Common myeloid progenitor, CD34-positive (primary cell): ENCODE measurements at places on chromosomes 7 and 10.

DNA sequence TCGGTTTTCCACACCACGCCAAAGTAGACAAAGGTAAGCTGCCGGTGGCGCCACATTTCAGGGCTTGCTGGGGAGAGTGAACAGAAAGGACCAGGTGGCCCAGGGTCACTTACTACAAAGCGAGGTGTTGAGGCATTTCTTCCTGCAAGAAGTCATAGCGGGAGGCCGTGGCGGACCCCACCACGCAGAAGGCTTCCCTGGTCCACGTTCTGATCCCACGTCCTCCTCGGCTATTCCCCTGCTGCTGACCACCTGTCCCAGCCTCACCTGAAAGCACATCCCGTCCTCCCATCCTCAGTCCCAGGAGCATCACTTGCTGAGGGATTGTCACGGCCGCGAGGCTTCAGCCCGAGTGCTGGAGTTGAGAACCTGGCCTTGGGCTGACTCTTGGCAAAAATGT, 139.2 kb downstream of the DYNC2I1 start:
- no peak for DNase-seq

- no peak for DNase-seq
These were observed 24.7 kb downstream of the CELF2 start for GRCh38 chr10:11042357-11042756.

GRCh38 chr7:117134889-117135552, 181.7 kb downstream of the ST7 start:
- peak; percentile 92 for DNase-seq

GRCh38 chr7:24483804-24484203, 89.4 kb upstream of the PALS2 start:
- no peak for DNase-seq

DNA sequence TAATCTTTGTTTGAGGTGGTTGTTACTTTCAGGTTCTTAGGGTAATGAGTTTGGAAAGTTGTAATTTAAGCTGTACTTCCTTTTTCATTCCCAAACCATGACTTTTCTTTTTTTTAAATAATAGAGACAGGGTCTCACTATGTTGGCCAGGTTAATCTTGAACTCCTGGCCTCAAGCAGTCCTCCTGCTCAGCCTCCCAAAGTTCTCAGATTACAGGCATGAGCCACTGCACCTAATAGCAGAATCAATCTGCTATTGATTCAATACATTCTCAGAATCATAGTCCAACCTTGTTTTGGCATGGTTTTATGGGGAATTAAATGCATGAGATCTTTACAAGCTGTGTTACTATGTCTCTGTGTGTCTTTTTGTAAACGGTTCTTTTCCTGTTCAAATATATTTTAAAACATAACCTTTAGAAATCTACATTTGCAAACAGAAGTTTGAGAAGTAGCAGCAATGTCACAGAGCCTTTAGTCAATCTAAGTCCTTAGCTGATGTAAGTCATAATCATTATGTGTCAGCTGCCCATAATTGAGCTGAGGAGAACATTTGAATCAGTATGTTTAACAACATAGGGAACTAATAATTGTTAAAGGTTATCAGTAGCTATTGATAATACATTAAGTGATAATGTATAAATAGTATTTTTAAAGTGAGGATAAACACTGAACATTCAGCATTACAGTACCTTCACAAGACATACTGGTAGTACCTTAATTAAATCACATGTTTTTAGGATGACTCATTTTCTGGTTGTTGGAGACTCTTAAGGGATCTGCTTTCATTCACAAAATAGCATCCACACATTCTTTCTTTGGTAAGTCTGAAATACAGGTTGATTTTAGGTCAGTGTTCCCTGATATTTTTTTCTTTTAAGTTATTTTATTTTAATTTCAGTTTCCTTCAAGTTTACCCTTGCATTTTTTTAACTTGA, 8.8 kb downstream of the INPP5F start:
- DNase-seq = no peak

- DNase-seq = no peak
These were observed 818 bp upstream of the SUPV3L1 start for GRCh38 chr10:69179089-69179742.

- DNase-seq = no peak
These were observed 19.7 kb upstream of the EXOC4 start for GRCh38 chr7:133233142-133233541.

DNA sequence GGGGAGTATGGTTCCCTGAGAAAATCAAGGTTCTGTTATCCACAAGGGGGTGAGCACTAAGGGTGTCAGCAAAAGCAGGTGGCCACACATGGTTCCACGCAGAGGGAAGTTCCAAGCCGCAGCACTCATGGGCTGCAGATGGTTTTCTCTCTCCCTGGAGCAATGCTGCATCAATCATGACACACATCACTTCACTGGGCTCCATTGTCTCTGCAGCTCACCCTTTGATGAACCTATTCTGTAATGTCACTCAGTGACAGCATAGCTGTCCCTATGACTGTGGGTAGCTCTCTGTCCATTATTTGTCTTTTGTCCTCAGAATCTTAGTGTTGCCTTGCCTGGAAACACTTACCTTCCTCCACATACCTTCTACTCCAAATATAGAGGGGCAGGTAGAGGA, 34.8 kb downstream of the LRRC18 start:
- no peak for DNase-seq

- no peak for DNase-seq
These were observed 508.7 kb upstream of the SEMA3D start for GRCh38 chr7:85695533-85695932.

DNA sequence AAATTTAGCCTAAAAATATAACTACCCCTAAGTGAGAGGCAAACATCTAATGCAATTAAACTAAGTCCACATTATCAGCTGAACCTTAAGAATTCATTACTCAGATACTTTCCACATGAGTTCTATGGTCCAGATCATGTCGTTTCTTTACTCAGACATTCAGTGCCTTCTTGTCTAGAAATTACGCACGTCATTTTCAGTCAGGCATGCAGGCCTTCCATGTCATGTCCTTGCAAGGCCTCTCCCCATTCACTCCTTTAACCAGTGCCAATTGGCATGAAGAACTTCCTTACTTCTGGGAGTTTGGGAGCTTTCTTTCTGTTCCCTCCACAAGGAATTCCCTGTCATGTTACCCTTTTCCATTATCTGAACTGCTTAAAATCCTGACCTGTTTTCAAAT, 118.8 kb downstream of the NRP1 start:
- no peak for DNase-seq

GRCh38 chr7:33354201-33354600, 224.8 kb downstream of the BBS9 start:
- no peak for DNase-seq

GRCh38 chr7:139441961-139442360, 41.5 kb downstream of the KLRG2 start:
- DNase-seq = no peak

- DNase-seq = no peak
These were observed 12.8 kb downstream of the KCNH2 start for GRCh38 chr7:150965273-150965830.

DNA sequence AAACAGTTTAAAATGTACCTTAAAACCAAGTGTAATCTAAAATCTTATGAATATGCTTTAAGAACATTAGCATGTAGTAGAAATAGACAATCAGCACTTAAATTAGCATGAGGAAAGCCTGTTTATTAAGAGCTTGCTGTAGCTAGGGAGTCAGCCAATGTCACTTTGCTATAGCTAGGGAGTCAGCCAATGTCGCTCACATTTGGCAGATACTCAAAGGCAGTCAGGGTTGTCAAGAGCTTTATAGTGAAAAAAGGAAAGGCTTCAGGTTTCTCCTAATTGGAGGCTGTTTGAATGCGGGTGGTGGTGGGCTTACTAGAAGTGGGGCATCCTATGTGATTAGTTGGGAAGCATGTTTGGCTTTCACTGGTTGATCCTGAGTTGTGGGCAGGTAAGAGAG, 226.2 kb upstream of the DGKB start:
- DNase-seq = no peak

DNA sequence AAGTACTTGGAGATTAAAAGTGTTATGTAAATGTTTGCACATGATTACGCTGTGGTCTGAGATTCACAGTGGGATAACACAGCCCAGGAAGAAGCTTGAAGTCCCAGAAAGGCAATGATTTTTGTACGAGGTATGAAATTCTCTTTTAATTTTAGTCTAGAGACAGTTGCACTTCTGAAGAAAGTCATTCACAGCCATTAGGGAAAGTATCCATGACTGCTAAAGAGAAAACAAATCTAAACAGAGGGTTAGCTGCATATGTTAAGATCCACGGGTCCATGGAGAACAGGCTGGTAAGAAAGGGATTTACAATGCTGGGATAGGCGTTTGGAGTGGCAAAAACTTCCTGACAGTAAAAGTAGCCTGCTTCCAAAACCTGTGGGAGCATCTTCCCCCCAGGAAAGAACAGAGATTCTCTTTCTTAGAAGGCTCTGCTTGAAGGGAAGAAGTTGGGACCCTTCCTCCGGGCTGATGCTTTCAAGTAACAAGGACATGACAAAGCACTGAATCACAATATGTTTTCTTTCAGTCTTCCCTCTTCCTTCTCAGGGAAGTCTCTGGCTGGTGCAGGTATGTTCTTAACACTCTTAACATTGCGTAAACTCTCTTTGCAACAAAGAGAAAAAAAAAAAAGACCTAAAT, 220.8 kb upstream of the CELF2 start:
- DNase-seq = no peak

DNA sequence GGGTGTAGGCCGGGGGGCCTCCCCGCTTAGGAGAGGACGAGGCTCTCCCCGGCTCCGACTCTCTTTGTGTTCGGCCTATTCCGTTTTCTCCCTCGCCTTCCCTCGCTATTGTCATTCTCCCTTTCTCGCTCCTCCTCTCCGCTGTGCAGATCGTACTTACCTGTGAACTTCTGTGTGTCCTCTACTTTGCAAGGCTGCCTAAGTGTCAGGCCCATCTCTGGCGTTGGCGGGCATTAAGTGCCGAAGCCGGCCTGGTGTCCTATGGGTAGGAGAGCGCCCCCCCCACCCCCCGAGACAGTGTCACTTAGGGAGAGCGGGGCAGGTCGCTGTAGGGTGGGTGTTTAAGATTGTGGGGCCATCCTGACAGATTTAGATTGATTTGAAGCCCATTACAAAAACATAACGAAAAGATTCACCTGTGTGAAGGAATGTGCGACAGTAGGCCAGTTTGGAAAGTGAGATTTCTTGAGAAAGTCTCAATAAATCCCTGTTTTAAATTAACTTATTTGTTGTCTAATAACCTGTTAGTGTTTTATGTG, 579 bp downstream of the RBM33 start:
- DNase-seq = peak; percentile 36

DNA sequence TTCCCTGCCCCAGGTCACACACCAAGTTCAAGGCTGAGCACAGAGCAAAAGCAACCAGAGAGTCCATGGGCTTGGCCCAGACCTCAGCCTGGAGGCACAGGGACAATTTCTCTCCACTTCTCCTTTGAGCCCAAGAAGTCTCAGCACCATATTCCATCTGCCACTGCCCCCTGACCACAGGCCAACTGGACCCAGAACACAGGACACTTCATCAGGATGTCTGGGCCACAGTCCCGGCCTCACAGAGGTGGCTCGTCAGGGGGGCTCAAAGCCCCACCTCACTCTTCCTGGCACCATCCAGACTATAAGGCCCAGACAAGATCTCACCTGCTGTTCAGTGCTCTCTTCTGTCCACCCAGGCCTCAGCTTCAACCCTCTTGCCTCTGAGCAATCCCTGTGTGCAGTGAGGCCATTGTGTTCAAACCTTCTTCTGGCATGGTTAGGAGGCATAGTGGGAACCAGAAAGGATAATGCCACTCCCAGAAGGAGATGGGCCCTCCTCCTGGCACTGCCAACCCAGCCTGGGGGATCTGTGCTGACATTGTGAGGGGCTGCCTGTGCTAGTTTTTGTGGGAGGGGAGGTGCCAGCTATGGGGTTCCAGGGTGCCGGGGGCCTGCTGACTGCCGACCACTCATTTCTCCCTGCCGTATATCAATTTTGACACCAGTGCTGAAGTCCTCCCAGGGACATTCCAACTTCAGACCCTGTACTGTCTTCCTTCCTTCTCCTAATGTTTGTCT, 49.7 kb upstream of the ANTXRL start:
- no peak for DNase-seq

DNA sequence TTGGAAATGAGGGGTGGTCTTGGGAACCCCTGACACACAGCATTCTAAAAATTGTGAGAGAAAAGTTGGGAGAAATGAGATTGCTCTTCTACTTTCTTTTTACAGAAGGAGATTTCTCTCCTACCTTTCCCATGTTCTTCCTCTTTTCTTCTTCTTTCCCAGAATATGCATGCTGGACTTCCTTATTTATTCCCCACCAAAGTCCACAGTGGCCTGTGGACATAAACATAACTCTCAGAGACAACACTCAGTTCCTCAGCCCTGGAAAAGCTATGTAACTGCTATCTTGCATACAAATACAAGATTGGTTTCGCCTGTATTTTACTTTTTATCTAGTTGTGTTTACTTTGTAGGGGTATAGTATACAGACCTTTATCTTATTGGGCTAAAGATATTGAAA, 54.6 kb upstream of the C1GALT1 start:
- DNase-seq = no peak

- peak; percentile 45 for DNase-seq
These were observed 3.8 kb upstream of the TRIM56 start for GRCh38 chr7:101081432-101081831.

DNA sequence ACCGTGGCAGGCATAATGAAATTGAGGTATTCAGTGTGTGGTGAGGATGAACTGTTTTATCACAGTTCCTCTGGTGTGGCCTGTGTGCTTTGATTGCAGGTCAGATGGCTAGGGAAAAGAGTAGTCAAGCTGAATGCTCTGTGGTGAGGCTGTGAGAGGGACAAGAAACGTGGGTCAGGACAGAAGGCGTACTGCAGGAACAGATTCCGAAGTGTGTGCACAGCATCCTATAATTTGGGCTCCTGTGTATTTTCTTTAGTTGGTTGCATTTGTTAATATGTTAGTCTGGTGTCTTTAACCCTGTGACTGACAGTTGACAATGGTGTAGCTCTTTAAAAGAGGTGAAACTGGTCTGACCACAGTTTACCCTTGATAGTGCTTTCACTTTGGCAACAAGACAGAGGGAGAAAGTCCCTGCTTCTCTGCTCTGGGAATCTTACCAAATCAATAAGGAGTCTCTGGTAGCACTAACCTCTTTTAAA, 76.5 kb downstream of the AUTS2 start:
- DNase-seq = no peak

- peak; percentile 90 for DNase-seq
These were observed 3.1 kb downstream of the KLLN start for GRCh38 chr10:87860156-87860795.

GRCh38 chr7:82015751-82016150, 245.9 kb upstream of the HGF start:
- no peak for DNase-seq

- DNase-seq = no peak
These were observed 170.2 kb upstream of the ZMIZ1 start for GRCh38 chr10:78898341-78899097.
